ENCODE measurements at places on chromosomes 7 and 10.

GRCh38 chr10:82234173-82234572 is 359.2 kb downstream of the NRG3 start:
- no peak for DNase-seq

DNA sequence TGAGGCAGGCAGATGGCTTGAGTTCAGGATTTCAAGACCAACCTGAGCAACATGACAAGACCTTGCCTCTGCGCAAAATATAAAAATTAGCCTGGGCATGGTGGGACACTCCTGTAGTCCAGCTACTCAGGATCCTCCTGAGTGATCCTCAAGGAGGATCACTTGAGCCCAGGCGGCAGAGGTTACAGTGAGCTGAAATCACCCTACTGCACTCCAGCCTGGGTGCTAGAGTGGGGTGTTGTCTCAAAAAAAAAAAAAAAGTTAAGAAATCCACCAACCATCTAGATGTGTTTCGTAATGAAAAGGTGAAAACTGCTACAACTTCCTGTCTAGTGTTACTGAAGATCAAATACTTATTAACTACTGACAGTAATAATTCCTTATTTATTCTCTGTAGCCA is 8.1 kb downstream of the GLCCI1 start:
- DNase-seq = no peak

- no peak for DNase-seq
These were observed 22.2 kb downstream of the CADPS2 start for GRCh38 chr7:122864016-122864415.

DNA sequence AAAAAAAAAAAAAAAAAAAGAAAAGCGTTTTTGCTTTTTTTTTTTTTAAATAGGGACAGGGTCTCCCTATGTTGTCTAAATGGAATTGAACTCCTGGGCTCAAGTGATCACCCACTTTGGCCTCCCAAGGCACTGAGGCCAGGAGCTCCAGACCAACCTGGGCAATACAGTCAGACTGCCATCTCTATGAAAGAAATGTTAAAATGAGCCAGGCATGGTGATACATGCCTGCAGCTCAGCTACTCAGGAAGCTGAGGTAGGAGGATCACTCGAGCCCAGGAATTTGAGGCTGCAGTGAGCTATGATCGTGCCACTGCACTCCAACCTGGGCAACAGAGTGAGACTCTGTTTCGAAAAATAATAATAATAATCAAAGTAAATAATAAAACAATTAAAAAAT is 16.5 kb upstream of the LMTK2 start:
- DNase-seq = no peak

- DNase-seq = no peak
These were observed 59.8 kb downstream of the C10orf105 start for GRCh38 chr10:71659737-71660136.

DNA sequence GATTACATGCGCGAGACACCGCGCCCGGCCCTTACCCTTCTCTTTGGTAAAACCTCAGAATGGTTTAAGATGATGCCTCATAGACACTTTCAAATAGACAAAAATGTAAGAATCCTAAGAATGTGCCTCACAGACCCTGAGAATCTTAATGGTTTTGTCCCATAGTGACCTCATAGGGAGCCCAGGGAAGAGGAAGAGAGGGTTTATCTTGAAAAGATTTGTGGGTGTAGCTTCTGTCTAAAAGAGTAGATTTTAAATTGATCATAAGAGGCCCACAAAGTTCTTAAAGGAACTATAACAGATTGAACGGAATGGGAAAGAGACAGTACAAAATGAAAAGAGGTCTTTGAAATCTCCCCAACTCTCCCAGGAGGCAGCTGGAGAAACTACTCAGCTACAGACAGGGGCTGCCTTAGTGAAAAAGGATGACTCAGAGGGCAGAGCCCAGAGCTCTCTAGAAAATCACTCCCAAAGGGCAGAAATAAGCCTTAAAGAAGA is 220.6 kb downstream of the ADRA2A start:
- DNase-seq = no peak

Data from CD4-positive, alpha-beta T cell treated with Interleukin-15 for 4 hours (primary cell).